Posterior vena cava (tissue), 2 donors: ENCODE measurements at places on chromosomes 5 and 9. TPM values are rescaled to one million over a fixed set of nuclear protein-coding genes. Genes with fewer than 3 reads are reported as not detected.

- peak; percentile 89 for DNase-seq
Measured at GRCh38 chr9:135973277-135974219, 12.4 kb upstream of the UBAC1 start.

TAF11L10 gene
- not detected for total RNA-seq

GRCh38 chr5:90015584-90016018, 394.0 kb downstream of the CETN3 start:
- DNase-seq: no peak

DNA sequence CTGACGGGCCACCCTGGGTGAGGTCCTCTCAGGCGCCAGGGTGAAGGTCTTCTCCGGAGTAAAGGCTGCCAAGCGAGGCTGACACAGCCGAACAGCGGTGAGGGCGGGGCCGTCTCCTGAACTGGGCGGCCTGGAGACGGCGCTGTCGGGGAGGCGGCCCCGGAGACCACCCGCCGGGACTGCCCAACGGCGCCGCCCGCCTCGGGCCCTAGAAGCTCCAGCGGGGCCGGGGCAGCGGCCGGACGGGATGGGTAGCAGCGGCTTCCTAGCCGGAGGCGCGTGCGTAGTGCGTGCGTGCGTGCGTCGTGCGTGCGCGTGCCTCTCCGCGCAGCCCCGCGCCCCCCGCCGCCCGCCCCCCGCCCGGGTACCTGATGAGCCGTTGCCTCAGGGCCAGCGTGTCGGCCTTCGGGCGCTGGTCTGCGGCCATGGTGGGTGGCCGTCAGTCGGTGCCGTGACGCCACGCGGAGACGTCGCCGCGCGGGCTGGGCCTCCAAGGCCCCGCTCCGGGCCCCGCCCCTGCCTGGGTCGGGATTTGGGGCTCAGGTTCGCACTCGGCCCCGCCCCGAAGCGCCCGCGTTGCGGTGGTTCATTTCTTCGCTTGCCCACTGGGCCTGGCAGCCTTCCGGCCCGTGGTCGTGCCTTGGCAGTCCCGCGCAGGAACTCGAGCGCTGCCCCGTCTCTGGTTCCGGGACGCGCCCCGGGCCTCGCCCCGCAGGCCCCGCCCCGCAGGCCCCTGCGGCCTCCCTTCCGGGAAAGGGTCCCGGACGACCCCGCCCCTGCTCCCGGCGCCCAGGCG, at the start of gene PHYKPL:
TSS of gene PHYKPL (minus strand) at position 679 of the 796 bp plus-strand sequence. CDS start at position 427, 252 bp downstream.
- DNase-seq: peak; percentile 94

PTGES gene
- 15.9 TPM for total RNA-seq

SCGB3A2 gene
- total RNA-seq: not detected

GRCh38 chr9:72984226-72984947, 31.5 kb upstream of the ALDH1A1 start:
- no peak for DNase-seq

- DNase-seq: no peak
Measured at GRCh38 chr9:101711330-101711941, 27.0 kb downstream of the GRIN3A start.

DNA sequence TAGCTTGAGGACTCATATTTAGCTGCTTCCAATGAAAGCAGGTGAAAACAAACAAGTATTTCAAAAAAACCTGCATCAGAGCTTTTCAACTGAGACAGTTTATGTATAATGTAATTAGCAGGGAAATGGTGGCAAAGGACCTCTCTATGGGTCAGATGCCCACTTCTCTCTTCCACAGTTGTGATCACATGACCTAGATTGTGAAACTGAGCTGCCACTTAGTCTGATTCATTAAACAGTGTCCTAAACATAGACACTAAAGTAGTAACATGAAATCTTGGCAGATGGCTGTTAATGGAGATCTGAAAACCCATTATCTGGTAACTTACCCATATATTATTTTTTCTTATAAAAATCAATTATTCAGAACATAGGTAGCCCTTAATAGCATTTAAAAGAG, 663.6 kb upstream of the RIOK2 start:
- no peak for DNase-seq

SEC24A gene
- 27.4 TPM for total RNA-seq

- no peak for DNase-seq
Measured at GRCh38 chr9:100674419-100675122, 96.7 kb downstream of the CAVIN4 start.

PTCH1 gene
- 13.2 TPM for total RNA-seq

CYSRT1 gene
- not detected for total RNA-seq

CEL gene
- total RNA-seq: 0.51 TPM

- no peak for DNase-seq
Measured at GRCh38 chr9:120882935-120883607, 6.1 kb upstream of the PHF19 start.

GRCh38 chr9:98404237-98404636, 148.8 kb upstream of the TBC1D2 start:
- DNase-seq: no peak

DNA sequence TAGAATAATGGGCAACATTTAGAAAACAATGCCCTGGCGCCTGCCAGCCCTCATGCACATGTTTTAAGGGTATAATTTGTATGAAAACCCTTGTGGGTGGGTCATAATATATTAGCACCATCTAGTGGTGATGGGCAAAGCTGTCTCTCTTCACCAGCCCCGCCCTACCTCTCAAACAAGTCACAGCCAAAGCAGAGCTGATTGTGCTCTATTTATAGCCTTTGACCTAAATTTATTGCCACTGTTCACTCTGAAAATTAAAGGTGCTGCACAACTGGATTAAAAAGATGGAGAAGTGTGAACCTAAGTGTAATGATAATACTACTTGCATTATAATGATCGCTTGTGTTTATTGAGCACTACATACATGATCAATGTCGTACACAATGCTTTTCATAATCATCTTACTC, 131.9 kb upstream of the ANKH start:
- DNase-seq: no peak
